ENCODE measurements at places on chromosomes 11 and 22.

DNA sequence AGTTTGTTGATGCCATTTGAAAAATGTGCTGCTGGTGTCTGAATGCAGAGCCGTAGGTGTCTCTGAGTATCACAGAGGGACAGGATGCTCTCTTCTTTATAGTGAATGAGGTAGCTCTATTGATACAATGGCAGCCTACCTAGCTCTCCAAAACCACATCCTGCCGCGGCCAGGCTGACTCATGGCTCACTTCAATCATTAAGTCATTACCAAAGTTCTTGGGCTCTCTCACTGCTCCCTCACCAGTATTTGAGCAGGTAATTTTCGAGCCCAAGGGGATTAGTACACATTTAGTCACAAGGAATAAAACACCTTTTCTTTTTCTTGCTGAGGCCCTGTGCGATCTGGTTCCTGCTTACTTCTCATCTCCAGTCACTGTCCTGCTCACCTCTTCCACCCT, 509.0 kb upstream of the LARGE1 start:
- DNase-seq, result no peak

DNA sequence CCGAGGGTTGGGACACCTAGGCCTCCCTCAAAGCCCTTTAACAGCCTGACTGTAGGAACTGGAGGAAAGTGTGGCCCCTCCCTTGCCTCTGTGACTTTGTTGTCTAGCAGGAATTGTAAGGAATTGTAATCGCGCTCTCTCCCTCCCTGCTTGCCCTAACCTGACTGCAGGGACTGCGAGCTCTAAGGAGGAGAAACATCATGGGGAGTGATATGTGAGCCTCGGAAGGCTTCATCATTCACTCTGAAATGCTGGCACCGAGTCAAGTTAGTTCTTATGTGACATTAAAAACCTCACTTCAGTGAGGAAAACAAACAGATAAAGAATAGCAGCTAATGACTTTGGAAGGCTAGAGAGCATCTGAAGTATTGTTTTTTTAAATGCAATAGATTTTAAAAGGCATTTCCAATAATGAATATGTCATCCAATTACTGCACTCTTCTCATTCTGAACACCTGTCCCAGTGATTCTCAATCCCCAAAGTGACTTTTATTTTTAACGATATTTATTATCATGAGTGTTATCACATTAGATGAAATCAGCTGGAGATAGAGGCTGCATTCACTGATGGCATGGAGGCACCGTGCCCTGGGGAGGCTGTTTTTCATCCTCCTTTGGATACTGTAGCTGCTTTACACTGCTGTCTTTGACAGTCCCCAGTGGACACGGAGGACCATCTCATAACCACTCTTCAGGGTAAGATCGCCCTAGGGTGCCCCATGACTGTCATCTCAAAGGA, 58.5 kb upstream of the NTM start:
- DNase-seq, result no peak

- no peak for DNase-seq
Measured at GRCh38 chr11:40023724-40024123, 1435.7 kb downstream of the LRRC4C start.

GRCh38 chr11:122816761-122817520, 21.4 kb upstream of the CRTAM start:
- DNase-seq, result no peak

GRCh38 chr11:75014129-75014528, 25.4 kb downstream of the NEU3 start:
- no peak for DNase-seq

- DNase-seq, result no peak
Measured at GRCh38 chr22:20392983-20393704, 807 bp upstream of the ZNF74 start.

- DNase-seq, result no peak
Measured at GRCh38 chr11:10338287-10338686, 33.4 kb downstream of the ADM start.

DNA sequence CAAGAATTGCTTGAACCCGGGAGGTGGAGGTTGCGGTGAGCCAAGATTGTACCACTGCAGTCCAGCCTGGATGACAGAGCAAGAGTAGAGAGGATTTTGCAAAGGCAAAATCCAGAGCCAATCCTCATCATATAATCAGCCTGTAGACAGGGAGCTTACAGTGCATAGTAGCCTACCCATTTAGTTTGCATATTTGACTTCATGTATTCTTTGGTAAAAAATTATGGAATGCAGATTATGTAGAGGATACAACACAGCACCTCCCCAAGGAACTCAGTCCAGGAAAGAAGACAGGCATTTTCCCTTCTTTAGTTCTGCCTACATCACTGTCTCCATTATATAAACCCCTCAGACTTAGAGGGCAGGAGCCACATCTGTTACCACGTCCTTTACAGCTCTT, 39.7 kb upstream of the YWHAH start:
- no peak for DNase-seq

- no peak for DNase-seq
Measured at GRCh38 chr22:21457023-21457787, 10.0 kb upstream of the TMEM191C start.

GRCh38 chr11:88282747-88283515, 54.6 kb downstream of the CTSC start:
- DNase-seq, result no peak

DNA sequence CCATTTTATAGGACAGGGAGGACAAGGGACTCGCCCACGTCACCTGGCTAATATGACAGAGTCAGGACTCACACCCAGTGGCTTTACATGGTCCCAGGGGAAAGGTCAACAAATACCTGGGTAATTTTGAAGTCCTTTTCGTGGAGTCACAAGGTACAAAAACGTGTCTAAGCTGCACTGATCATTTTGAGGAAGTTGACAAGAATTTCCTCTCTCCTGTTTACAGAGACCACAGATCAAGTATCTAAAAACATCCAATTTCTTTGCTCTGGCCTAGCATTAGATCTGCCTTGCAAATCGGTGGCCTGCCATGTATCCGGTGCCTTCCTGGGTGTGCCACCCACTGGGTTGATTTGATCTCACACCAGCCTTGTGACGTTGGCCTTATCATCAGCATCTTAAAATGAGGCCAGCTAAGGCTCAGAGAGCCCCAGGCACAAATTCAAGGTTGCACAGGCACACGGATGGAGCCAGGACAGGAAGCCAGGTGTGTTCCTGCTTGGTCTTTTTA, 17.6 kb downstream of the GDPD5 start:
- DNase-seq, result peak; percentile 34

DNA sequence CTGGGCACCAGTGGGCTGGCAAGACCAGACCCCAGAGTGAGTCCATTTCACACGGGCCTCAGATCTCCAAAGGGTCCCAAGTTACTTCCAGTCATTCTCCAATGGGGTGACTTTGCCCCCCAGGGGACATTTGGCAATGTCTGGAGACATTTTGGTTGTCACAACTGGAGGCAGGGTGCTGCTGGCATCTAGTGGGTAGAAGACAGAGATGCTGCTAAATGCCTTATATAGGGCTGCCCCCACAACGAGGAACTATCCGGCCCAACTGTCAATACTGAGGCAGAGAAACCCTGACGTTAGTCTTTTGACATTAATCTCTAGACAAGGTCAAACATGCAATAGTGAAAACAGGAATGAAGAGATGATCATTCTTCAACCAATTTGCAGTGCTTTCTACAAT, 6.4 kb downstream of the RTN4RL2 start:
- no peak for DNase-seq

GRCh38 chr11:118666371-118666770, 13.1 kb downstream of the TREH start:
- DNase-seq, result no peak

DNA sequence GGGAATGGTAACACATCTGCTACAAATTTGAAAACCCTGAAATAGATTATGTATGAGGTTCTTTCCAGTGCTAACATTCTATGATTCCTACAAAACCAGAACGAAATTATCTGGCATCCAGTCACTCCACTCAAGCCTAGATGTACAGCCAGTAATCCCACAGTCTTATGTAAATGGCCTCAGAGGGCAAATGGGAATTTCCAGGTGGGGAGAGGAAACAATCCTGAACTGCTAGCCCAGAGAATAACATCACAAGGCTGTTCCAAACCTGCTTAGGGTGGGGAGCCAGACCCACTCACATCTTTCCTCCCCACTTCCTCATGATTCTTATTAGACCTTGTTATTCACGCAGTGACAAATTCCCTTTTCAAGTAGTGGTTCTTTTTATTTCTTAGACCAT, 3.5 kb downstream of the FIBIN start:
- no peak for DNase-seq

DNA sequence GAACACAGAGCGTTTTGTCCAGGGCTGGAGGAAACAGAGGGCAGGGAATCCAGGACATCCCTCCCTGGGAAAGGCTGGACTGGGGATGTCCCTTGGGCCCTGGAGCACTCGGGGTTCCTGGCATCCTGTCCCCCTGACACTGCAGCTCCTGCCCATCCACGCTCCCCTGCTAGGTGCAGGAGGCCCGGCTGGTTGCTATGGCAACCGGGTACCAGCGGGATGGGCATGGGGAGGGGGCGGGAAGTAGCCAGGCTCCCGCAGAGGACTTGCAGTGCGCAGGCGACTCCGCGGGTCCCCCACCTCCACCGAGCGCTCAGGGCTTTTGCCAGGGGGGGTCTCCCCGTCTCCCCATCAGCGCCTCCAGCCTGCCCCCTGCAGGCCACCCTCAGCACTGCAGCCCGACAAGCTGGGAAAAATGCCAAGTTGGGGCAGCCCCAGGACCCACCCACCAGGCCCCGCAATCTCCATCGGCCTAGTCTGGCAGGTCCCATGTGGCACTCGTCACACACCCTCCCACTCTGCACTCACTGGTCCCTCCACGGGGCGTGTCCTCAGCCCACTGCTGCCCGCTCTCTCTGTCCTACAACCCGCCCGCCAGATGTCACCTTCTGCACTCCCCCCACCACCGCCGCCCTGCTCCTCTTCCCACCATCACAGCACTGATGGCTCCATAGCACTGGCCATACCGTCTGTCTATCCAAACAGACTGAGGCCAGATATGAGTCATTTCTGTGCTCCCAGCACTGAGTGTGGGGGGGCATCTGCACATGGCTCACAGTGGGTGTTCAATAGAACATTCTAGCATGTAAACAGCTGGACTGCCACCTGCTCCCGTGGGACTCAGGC, 31.5 kb downstream of the KIAA0930 start:
- DNase-seq, result no peak

- no peak for DNase-seq
Measured at GRCh38 chr22:37639771-37640590, 512 bp downstream of the SH3BP1 start.

GRCh38 chr11:15216678-15217077, 102.0 kb downstream of the INSC start:
- DNase-seq, result no peak

DNA sequence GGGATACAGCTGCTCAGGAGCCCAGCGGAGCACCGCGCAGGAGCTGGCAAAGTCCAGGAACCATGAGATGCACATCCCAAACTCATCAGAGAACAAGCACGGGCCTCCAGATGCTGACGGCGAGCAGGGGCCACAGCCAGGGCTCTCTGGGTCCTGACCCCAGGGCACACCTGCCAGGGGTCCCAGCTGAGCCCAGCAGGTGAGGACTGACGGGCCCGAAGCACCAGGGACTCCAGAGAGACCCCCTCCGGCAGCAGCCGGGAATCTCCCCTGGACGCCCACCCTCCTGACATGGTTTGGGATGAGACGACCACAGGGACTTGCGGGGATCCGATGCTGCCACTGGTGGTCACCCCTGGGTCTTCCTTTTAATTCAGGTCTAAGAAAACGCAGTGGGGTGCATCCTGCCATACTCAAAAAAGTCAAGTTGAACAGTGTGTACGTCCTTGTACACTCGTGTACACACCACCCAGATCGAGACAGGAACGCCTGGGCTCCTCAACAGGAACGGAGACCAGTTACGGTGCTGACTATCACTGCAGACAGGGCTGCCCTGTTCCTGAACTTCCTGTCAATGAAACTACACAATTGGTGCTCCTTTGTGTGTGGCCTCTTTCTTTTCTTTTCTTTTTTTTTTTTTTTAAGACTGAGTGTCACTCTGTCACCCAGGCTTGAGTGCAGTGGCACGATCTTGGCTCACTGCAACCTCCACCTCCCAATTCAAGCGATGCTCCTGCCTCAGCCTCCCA, 21.9 kb downstream of the TTLL8 start:
- DNase-seq, result no peak

GRCh38 chr11:115193914-115194801, 310.1 kb downstream of the CADM1 start:
- no peak for DNase-seq

DNA sequence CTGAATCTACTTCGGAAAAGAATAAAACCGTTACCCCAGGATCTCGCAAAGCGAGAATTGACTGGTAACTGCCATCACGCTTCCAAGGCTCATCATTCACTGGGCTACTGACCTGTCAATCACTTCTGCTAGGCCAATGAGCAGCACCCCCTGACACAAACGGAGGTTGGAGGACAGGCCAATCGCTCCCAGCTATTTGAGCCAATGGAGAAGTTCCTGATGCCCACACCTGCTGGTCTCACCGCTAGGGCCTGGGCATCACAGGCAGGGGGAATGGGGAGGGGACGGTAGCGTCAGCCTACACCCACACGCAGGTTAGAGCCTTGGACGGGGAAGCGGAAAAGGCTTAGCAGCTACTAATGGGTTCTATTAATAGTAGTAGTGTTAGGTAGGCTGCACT, 56.7 kb upstream of the CHST1 start:
- DNase-seq, result no peak

GRCh38 chr11:33829430-33830141, 55.3 kb upstream of the FBXO3 start:
- peak; percentile 21 for DNase-seq

GRCh38 chr11:6303661-6304060, 16.6 kb downstream of the CAVIN3 start:
- DNase-seq, result no peak

DNA sequence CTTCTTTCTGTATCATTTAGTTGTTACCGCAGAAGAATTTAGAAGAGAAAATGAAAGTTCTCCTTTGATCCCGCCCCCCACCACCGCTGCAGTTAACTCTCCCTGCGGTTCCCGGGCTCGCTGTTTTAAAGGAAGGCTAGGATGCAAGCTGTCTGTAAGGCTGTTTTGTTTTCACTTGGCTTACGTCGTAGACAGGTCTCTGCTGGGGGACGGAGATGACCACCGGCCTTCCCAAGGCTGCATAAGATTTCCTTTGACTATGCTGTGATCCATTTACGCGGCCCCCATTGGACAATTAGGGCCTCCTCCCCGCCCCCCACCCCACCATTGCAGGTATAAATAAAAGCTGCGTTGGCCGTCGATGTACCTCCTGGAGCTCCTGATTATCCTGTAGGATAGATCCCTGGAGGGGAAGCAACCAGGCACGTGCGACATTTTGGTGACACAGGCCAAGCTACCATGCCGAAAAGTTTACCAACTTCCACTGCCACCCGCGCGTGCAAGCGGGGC, 1.4 kb upstream of the CPT1A start:
- peak; percentile 30 for DNase-seq

- DNase-seq, result no peak
Measured at GRCh38 chr11:122788781-122789535, 49.3 kb upstream of the CRTAM start.

- DNase-seq, result peak; percentile 79
Measured at GRCh38 chr11:34234086-34234740, 123.6 kb downstream of the ABTB2 start.

DNA sequence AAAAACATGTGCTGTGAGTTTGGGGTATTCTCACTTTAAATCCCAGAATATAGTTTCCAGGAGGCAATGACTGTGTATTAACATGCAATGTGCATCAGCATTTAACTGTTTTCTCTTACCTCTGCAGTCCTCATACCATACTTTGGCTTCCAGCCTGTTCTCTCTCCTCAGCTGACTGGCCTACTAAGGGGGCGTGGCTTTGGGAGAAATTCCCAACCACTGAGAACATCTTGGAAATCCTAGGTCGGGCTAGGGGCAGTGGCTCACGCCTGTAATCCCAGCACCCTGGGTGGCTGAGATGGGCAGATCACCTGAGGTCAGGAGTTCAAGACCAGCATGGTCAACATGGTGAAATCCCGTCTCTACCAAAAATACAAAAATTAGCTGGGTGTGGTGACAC, 13.5 kb upstream of the ZC3H12C start:
- DNase-seq, result no peak
